ENCODE measurements at places on chromosomes 2 and 18. TPM values are rescaled to one million over a fixed set of nuclear protein-coding genes. Genes with fewer than 3 reads are reported as not detected.

Gene DTNA
- total RNA-seq: 12.0 TPM

Gene CRYGD
- total RNA-seq: not detected

Gene C2orf66
- 0.15 TPM for total RNA-seq

Gene ARID5A
- 17.4 TPM for total RNA-seq

DNA sequence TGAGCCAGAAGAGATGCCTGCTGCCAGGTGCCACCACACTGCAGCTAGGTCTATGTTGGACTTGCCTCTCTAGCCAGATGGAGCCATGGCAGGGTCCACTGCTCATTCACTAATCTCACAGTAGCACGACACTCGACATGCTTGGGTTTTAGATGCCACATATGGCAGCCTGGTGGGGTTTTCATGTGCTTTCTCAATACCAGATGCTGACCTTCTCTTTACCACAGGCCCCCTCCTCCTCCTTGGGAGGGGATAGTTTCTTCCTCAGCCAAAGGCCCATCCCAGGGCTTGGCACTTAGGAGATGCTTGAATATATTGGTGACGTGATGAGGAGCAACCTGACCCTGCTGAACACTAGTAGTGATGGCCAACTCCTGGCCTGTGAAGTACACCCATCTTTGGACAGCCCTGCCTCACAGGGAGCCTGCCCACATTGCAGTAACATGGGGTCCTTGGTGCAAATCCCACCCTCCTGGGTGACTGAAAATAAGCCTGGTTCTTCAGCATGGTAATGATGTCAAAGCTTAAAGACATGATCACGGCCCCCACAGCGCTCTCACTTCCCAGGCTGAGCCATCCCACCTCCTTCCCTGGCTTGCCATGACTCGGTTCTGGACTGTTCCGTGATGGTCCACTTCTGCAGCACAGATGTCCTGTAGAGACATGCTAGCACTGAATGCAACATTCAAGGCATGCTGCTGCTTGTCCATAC is 227.5 kb downstream of the SH3RF3 start:
- DNase-seq: no peak

DNA sequence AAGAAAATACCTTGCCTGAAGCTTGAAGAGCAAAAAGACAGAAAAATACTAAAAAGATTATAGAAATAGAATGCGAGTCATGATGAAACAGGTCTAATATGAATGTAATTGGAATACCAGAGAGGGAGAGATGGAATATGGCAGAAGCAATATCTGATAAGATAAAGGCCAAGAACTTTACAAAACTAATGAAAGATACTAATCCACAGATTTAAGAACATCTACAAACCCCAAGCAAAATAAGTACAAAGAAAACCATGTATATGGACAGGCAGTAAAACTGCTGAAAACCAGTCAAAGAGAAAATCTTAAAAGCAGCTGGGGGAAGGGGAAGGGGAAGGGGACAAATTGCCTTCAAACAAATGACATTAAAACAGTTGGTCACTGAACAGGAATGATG is 67.0 kb downstream of the PIGN start:
- DNase-seq: no peak

GRCh38 chr2:233486778-233487552 is 79.6 kb downstream of the USP40 start:
- DNase-seq: no peak

- no peak for DNase-seq
Observed at GRCh38 chr2:18719978-18720775, 130.8 kb upstream of the NT5C1B start.

GRCh38 chr2:46431481-46432235 is 47.7 kb upstream of the TMEM247 start:
- DNase-seq: no peak

GRCh38 chr2:71693286-71694270 is 240.2 kb downstream of the DYSF start:
- no peak for DNase-seq

DNA sequence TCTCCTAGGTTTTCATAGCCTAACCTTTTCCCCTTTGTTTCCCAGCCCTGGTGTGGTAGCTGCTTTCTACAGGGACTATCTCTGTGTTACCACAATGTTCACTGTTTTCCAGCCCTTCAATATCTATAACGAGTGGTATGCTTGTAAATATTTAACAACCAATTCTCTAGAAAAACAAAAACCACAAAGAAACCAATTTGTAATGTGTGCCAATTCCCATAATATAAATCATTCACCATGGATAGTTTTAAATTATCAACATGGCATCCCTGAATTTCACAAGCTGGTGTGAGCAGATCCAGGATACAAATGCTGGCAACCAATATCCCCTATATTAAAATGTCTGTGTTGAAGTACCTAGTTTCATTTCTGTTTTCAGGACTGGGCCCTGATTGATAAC is 207.5 kb upstream of the FBXO11 start:
- no peak for DNase-seq

DNA sequence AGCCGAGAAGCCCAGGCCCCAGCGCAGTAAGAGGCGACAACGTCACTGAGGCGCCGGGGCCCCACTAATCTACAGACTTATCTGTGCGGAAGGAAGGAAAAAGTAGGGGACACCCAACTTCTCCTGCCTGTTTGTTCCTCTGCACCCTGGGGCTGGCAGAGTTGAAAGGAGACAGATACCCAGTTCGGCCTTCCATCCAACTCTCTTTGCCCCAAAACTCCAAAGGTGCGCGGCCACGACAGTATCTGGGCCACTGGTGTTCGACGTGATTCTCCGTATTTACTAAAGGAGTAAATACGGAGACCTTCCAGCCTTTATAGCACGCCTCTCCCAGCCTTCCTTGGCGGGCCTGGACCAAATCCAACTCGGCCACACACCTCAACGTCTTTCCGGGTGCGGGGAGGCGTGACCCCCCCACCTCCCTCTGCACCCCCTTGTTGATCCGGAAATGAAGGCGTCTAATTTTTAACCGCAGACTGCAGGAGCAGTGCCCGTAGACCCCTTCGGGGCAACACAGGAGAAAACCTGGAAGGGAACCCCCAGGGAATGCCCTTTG is 1.6 kb downstream of the SMAD7 start:
- DNase-seq: peak; percentile 84

GRCh38 chr2:10820978-10821695 is 8.6 kb upstream of the PDIA6 start:
- DNase-seq: no peak

DNA sequence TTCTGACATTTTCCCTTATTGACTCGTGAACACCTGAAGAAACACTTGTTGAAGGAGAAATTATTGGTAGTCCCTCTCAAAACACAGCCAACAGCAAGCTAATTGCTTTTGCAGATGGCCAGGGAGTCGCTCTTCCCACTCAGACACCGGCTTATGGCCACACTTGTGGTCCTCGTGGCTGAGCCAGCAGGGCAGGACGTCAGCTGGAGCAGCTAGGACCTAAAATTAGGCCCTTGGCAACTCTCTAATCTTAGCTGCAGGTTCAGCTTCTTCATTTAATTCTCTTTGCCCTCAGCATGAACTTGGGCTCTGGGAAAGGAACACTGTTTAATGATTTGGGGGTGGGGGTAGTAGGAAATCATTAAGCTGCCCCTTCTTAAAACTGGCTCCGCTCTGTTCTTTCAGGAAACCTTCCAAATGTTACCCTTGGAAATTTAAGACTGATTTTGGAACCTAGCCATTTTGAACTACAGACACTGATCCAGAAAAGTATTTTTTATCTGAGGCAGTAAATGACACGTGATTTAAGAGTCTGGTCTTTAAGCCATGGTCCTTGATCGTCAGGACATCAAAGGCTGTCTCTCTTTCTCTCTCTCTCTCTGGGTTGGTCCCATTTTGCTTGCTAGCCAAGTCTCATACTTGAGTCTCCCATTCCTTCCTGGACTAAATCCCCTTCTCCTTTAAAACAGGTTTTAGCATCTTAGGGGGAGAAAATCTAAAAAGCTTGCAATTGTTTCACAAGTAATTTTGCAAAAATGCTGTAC is 77.5 kb downstream of the CDK15 start:
- DNase-seq: no peak

- DNase-seq: no peak
Observed at GRCh38 chr2:44951124-44951523, 9.6 kb downstream of the SIX3 start.

DNA sequence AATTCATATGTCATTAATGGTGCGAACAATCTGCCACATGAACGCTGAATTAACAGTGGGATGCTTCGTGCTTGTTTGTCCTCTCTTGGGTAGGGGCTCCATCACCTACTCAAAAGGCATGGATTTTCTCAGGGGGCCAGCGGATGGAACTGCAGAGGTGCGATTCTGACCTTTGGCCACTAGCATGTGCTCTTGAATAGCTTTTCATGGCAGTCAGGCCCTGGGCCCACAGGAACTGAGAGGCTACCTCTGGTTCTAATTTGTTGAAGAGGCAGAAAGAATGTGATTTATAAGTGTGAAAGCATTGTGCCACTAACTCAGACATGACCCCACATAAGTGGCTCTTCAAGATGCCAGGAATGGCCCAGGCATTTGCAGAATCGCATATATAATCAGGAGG is 283.2 kb downstream of the INSIG2 start:
- peak; percentile 35 for DNase-seq

DNA sequence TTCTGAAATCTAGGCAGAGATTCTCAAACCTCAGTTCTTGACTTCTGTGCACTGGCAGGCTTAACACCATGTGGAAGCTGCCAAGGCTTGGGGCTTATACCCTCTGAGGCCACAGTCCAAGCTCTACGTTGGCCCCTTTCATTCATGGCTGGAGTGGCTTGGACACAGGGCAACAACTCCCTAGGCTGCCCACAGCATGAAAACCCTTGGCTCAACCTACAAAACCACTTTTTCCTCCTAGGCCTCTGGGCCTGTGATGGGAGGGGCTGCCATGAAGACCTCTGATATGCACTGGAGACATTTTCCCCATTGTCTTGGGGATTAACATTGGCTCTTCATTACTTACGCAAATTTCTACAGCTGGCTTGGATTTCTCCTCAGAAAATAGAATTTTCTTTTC is 46.7 kb downstream of the TANC1 start:
- DNase-seq: no peak

GRCh38 chr2:101337877-101338276 is 29.4 kb upstream of the RNF149 start:
- no peak for DNase-seq

DNA sequence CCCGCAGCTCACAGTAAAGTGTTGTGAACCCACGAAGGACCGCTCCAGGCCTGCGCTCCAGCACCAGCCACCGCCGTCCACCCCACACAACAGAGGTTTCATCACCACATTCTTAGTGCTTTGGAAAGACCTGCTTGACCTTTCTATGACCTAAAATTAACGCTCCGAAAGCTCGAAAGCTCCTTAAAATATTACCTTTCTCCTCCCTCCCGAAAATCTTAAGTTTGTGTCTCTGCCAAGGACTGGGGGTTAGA is 149.2 kb downstream of the TWIST2 start:
- DNase-seq: no peak

DNA sequence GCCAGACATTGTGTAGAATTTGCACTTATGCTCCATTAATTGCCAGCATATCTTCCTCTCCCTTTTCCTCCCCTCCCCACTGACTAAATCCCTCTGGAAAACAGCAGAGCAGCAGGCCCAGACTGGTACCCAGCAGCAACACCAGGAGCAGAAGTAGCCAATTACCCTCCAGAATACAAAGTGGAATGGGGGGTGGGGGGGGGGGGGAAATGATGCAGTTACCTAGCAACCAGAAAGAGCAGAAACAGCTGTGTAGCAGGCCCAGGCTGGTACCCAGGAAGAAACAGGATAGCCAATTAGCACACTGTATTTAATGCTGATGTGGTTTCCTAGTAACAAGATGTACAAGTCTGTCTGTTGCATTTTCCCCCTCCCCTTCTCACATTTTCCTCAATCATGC is 52.3 kb downstream of the KLF7 start:
- no peak for DNase-seq

DNA sequence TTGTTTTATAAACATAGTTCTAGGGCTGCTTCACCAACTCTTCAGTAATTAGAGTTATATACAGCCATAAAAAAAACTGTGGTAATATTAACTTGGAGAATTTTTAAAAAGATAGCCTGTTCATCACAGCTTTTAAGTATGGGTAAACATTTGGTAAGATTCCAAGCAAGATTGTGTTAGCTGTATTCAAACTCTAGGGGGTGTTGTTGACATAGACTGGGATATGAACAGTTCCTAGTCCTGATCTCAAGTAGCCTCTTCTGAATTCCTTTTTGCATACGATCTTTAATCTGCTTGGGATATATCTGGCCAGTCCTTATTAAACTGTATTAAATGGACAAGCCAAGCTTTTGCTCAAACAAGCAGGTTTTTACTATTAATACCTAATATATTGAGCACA is 13.4 kb downstream of the NOP58 start:
- DNase-seq: peak; percentile 22

DNA sequence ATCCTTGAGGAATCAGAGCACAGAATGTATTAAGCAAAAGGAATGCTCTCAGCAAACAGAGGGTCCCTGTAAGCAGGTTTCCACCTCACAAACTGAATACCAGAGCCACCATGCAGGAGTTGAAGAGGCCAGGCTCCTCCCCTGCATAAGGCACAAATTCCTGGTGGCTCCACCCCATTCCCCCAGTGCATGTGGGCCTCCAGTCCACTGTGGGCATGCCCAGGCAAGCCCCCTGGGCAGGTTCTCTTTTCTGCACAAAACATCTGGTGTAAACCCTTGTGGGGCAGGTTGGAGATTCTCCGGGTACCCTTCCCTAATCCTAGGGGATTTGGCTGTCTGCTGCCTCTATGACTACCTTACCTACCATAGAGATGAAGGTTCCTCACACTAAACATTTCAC is 166.5 kb downstream of the PTPRM start:
- no peak for DNase-seq

DNA sequence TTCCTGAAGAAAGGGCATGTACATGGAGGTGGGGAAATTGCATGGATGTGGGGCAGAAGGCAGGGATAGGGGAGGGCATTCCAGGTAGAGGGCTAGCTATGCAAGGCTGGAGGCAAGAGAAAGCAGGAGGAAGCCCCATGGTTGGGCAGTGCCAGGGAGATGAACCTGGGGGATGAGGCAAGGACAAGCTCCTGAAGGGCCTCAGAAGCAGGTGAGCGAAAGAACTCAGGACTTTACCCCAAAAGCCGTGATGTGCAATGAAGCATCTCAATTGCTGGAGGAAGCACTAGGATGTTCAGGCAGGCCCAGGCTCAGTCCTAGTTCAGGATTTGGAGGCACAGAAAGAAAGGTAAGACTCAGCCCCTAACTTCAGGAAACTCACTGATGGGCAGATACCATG is 117.0 kb upstream of the EPAS1 start:
- DNase-seq: no peak

DNA sequence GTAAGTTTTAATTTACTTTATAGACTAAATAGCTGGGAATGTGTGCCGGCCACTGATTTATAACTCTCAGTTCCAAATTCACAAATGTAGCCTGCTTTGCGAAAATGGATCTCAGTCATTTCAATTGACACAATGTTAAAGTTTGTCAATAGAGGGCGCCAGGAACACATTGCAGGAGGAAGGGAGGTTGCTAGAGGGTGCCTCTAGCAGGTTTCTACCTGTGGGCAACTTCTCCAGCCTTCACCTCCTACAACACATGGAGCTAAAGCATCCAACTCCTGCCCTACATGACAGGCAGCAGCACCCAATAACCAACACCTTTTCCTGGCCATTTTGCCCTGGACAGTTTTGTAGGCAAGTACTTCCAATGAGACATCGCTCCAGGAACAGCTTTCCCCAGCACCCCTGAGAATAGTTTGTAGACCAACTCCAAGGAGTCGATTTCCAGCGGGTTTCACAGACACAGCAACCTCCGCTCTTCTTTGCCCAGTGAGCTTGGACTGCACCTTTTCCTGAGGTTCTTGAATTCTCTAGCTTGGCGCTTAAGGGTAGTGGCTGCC is 784.8 kb upstream of the CDH2 start:
- peak; percentile 18 for DNase-seq

GRCh38 chr2:190891372-190891771 is 10.8 kb downstream of the GLS start:
- DNase-seq: no peak

- DNase-seq: no peak
Observed at GRCh38 chr18:60894254-60894945, 438.8 kb upstream of the CDH20 start.

Measured in left lung (tissue), 14 donors.